Activated CD8-positive, alpha-beta memory T cell treated with anti-CD3 and anti-CD28 coated beads for 1 hour (primary cell): ENCODE measurements at places on chromosomes 5 and 9.

- DNase-seq = no peak
These were observed 39.6 kb downstream of the PDCD1LG2 start for GRCh38 chr9:5549658-5550650.

- DNase-seq = no peak
These were observed 8.5 kb downstream of the NOP16 start for GRCh38 chr5:176379881-176380280.

DNA sequence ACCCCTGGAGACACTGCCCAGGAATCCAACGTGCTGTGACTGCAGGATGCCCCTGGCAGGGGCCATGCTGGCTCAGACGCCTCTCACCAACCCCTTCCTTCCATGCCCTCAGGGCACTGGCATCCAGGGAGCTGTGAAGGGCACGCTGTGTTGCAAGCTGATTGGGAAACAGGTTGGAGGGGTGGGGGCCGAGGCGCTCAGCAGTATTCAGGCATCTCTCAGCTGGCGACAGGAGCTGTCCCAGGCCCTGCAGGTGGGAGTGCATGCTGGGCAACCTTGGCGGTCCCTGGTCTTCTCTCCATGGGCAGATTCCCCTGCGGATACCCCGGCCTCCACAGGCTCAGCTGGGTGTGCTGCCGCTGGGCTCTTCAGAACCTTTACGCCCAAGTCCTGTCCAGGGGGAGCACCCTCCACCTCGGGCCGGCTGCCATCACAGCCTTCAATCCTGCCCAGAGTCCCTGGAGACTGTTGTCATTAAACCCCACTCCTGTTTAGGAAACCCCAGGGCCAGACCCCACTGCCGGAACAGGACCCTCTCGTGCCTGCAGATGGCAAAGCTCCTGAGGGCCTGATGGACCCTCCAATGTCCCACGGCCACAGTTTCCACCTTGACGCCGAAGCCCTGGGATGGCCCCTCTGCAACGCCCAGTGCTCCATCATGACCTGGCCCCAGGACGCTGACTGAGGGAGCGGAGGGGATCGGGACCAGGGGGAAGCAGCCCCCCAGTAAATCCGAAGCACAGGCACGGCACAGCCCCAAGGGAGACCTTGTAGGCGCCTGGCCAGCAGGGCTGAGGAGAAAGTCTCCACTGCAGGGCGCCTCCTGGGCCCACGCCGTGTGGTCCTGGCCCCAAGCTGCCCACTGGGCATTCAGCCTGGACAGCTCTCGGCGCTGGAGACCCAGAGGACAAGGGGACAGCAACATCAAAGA, 9.3 kb downstream of the TPPP start:
- DNase-seq = no peak

GRCh38 chr5:138033907-138034306, 1.0 kb upstream of the FAM13B start:
- no peak for DNase-seq

- DNase-seq = no peak
These were observed 77.9 kb downstream of the SLCO4C1 start for GRCh38 chr5:102218159-102218558.
